ENCODE measurements at places on chromosomes 5 and 9.

GRCh38 chr9:107127608-107128007 is 155.5 kb upstream of the RAD23B start:
- no peak for DNase-seq

DNA sequence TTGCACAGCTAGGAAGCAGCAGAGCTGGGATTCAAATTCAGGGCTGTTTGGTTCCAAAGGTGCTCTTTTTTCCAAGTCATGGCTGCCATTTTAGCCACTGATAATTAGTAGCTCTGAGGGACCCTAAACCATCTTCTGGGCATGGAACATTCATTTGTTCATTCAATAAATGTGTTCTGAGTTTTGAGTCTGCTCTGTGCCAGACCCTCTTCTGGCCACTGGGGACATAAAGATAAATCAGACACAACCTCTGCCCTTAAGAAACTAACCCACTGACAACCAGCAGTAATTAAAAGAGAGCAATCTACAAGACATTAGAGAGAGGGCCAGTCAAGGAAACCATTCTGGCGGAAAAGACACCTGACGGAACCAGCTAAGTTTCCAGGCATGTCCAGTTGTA is 2.0 kb upstream of the CPEB4 start:
- no peak for DNase-seq

DNA sequence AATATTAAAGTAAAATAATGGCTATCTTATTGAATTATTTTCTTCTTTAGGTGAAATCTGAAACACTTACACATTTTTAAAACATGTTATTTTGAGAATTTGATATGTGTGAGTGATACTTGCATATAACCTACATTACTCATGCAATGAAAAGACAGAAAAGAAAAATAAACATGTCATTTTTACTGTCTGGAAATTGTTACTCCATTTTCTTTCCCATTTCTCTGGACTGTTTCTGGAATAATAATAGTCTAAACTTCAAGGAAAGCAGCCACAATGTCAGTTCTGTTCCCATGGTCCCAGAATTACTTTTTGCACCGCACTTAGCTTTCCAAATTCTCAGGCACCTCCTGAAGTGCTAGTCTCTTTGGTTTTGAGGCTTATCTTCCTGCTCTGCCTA is 145.5 kb downstream of the PRR16 start:
- DNase-seq: no peak

DNA sequence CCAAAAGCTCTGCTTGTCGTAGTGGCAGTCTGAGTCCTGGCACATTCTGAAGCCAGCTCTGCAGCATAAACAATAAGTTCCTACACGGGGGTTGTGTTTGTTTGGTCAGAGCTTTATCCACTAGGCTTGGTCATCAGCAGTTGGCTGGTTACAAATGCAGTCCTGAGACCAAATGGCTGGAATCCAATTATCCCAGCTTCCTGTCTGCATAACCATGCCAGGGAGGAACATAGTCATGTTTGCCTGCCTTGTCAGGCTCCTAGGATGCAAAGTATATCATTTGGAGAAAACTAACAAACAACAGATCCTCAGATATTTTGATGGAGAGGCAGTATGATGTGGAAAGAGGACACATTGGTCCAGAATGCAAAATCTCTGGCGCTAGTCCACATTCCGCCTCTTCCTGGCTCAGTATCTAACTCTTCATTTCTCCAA is 85.8 kb downstream of the FBXO38 start:
- DNase-seq: no peak

DNA sequence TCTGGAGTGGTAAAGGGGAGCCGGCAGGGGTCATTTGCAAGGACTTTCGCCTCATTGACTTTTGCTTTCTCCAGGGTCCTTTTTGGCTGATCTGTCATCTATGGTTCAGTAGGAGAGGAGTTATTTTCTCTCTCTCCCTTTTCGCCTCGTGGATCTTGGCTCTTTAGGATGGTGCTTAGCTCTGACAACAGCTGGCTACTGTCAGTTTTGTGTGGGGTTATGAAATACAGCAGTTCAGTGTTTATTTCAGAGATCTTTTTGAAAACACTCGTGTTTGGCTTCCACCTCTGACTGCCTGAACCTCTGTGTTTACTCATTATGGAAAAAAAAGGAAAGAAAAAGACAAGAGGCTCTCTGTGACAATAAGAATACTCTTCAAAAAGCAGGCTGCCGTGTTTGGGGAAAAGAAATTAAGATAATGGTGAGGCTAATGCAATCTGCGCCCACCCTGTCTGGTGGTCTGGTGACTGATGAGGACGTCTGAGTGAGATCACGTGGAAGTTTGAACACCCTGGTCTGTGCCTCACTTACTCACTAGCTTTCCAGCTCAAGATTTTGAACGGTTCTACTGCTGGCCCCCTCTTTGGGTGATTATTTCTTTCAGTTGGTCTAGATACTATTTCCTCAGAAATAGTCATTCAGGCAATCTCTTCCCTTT is 567.7 kb downstream of the CAAP1 start:
- no peak for DNase-seq

DNA sequence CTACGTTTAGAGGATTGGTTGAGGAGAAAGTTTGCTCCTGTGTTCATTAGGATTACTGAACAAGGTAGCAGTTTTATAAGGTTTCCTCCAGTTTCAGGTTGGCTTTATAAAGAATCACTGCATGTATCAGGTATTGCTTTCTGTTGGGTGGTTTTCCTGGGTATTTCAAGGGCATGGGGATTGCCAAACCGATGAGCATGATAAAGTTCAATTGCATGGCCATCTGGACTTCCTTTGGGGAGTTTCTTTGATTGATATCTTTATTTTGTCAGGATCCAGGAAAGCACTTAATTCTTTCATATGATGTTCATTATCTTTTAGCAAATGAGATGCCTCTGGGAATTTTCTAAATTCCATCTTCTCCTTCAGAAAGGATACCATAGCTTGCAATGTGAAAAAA is 10.3 kb upstream of the GABBR2 start:
- DNase-seq: no peak

DNA sequence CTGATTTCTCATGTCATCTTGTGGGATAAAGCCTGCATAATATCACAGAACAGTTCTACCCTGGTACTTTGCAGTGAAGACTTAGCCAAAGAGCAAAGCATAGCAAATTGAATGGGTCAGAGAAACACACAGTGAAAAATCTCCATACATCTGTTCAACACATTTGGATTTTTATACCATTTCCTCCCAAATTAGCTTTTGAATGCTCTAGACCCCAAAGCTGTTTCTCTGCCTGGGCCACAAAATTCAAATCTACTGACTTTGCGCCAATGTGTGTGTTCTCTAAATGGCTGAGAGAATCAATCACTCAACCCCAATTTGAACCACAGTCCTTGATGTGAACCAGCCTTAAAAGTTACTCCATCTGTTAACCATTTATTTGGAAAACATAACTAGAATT is 236.9 kb upstream of the NFIL3 start:
- no peak for DNase-seq
